ENCODE measurements at places on chromosomes 1 and 21. TPM values are rescaled to one million over a fixed set of nuclear protein-coding genes. Genes with fewer than 3 reads are reported as not detected.

GRCh38 chr21:44351535-44352252, 1.7 kb upstream of the TRPM2 start:
- H3K36me3 ChIP-seq, result no peaks in the 10 kb centered on the region
- peaks cover 9% of the 10 kb centered on the region for H3K27me3 ChIP-seq
- no peak overlapping the region for H3K4me3 ChIP-seq

GRCh38 chr1:119632103-119632490, 16.0 kb downstream of the ZNF697 start:
- no peak for DNase-seq
- peaks cover 6% of the 10 kb centered on the region for H3K36me3 ChIP-seq
- H3K27ac ChIP-seq, result no peak overlapping the region

DNA sequence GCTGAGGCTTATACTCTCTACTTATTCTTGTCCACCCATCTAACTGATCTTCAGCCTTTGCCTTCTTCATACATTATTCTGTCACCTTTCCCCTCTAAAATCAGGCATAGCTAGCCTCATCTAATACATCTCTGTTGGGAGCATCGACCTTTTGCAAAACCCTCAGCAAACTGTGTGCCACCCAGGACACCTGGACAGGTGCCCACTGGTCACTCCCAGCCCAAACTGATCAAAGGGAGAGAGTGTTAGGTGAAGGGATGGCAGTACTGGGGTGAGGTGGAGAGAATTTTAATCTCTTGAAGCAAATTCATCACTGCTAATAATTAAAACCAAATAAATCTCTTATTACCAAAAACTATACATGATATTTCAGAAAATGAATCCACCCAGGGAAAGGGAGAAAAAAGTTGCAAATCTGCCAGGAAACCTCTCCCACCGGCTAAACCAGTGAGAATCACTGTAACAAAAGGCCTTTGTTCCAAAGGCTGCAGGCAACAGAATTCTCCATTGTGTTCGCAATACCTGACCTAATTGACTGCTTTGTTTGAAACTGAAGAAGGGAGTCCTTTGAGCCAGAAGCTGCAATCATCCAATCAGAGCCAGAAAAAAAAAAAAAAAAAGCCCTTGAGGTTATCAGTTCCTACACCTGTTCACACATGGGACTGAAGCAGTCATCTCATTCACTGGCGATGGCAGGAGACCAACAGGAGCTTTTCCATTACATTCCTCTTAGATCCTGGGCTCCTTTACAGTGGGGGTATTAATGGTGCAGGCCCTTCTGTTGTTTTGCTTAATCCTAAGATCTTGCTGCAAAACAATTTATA, 172.6 kb downstream of the APP start:
- peaks cover 42% of the 10 kb centered on the region for H3K36me3 ChIP-seq
- H3K27me3 ChIP-seq, result no peaks in the 10 kb centered on the region
- peaks cover 3% of the 10 kb centered on the region for H3K4me1 ChIP-seq
- no peak overlapping the region for H3K27ac ChIP-seq
- no peak for DNase-seq

- no peak overlapping the region for H3K27ac ChIP-seq
- no peak overlapping the region for H3K4me3 ChIP-seq
- H3K27me3 ChIP-seq, result no peaks in the 10 kb centered on the region
- H3K4me1 ChIP-seq, result no peaks in the 10 kb centered on the region
- no peak for DNase-seq
- no peaks in the 10 kb centered on the region for H3K36me3 ChIP-seq
Observed at GRCh38 chr1:236342403-236343245, 51.5 kb upstream of the EDARADD start.

DNA sequence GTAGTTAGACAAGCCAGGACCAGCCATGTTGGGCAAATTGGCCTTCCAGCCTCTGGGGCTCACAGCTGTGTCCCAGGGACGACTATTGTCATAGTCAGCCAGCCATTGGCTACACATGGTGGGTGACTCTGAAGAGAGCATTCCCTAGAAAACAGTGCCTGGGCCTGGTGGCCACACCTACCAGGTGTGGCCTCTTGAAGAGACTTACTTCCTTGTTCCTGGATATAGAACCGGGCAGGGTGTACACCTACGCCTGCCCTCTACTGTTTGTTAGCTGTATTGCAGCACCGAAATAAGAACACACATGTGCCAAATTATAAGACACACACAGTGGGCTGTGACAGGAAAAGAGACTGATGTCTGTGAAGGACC, 134.6 kb upstream of the ARHGEF16 start:
- H3K4me1 ChIP-seq, result peaks cover 13% of the 10 kb centered on the region
- no peak overlapping the region for H3K27ac ChIP-seq
- no peak for DNase-seq
- H3K4me3 ChIP-seq, result no peak overlapping the region

GRCh38 chr1:167651161-167651693, 21.2 kb downstream of the RCSD1 start:
- peaks cover 10% of the 10 kb centered on the region for H3K27me3 ChIP-seq
- H3K4me3 ChIP-seq, result no peak overlapping the region
- DNase-seq, result no peak
- H3K4me1 ChIP-seq, result peaks cover 3% of the 10 kb centered on the region
- H3K27ac ChIP-seq, result no peak overlapping the region

DNA sequence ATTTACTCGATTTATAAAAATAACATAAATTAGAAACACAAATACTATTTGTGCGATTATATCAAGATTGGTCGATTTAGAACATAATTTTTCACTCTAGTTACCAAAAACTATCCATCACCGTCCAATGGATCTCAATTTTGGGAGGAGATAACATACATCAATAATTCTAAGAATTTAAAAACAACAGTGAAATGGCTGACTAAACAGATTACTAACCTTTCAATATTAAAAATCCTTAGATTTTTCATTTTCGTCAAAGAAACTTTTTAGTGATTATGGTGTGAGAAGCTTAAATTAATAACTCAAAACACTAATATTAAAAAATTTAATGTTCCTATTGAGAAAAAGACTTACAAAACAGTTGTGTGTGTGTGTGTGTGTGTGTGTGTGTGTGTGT, 75.1 kb upstream of the RBM34 start:
- H3K4me1 ChIP-seq, result peaks cover 11% of the 10 kb centered on the region
- H3K27ac ChIP-seq, result no peak overlapping the region
- peaks cover 41% of the 10 kb centered on the region for H3K36me3 ChIP-seq
- no peaks in the 10 kb centered on the region for H3K27me3 ChIP-seq
- DNase-seq, result no peak

- peaks cover 3% of the 10 kb centered on the region for H3K27me3 ChIP-seq
- H3K36me3 ChIP-seq, result no peaks in the 10 kb centered on the region
- H3K4me1 ChIP-seq, result peaks cover 30% of the 10 kb centered on the region
- no peak overlapping the region for H3K27ac ChIP-seq
Observed at GRCh38 chr1:41678111-41678878, 193.8 kb upstream of the EDN2 start.

DNA sequence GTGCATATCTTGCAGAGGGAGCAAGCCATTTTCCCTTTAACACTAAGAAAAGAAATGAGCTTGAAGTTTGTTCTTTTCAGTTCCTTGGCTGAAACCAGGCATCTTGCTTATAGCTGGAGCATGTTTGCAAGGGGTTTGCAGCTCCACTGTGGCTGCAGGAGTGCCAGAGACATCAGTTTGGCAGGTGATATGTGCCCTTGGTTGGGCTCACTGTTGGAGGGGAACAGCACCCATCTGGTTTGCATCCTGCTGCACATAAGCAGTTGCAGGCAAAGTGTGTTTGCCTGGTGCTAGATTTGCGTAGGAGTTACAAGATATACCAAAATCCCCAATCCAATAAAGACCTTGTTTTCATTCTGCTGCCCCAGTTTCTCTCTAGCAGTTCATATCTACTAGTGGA, 47.8 kb upstream of the IKBKE start:
- H3K27me3 ChIP-seq, result no peaks in the 10 kb centered on the region
- peaks cover 7% of the 10 kb centered on the region for H3K4me1 ChIP-seq
- no peak overlapping the region for H3K27ac ChIP-seq
- H3K4me3 ChIP-seq, result no peak overlapping the region
- DNase-seq, result no peak

DNA sequence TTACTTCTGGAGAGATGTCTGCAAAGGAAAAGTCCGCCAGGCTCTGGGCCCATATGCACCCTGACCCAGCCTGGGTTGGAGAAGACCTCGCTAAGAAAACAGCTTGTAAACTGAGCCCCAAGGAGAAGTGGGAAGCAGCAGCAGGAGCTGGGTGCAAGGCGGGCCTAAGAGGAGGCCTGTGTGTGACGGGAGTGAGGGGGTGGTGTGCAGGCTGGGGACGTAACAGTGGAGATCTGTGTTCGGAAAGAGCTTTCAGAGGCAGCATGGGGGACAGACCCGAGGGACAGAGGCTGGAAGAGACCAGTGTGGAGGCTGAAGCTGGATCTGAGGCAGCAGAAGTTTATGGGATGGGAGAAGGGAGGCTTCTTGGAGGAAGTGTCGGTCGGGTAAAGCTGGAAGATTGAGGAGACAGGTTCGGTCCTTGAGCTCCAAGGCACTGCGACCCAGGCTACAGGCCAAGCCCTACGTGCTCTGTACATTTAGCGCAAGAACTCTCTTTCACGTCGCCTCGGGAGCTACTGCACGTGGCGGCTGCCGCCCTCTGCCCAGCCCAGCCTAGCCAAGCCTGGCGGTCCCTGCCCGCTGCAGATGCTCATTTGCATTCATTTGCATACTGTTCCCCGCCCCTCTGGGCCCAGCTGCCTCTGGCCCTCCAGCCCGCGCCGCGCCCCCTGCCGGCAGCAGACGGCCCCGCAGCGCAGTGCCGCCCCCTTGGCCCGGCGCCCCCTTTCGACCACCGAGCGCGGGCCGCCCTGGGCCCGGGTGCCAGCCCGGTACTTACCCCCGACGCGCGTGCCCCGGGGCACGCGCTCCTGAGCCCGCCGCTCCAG, 6.3 kb downstream of the HPCA start:
- no peak for DNase-seq
- H3K27ac ChIP-seq, result no peak overlapping the region
- H3K27me3 ChIP-seq, result peaks cover 39% of the 10 kb centered on the region
- H3K4me1 ChIP-seq, result peaks cover 13% of the 10 kb centered on the region
- H3K36me3 ChIP-seq, result no peaks in the 10 kb centered on the region
- peak overlapping the region; percentile 73 for H3K4me3 ChIP-seq

- no peak for DNase-seq
- no peaks in the 10 kb centered on the region for H3K36me3 ChIP-seq
- no peak overlapping the region for H3K4me3 ChIP-seq
- peaks cover 42% of the 10 kb centered on the region for H3K4me1 ChIP-seq
- H3K27ac ChIP-seq, result no peak overlapping the region
- H3K27me3 ChIP-seq, result no peaks in the 10 kb centered on the region
Observed at GRCh38 chr21:34557261-34557660, 45.3 kb upstream of the KCNE1 start.

- peak overlapping the region; percentile 44 for H3K27ac ChIP-seq
- no peak overlapping the region for H3K4me3 ChIP-seq
- no peaks in the 10 kb centered on the region for H3K36me3 ChIP-seq
Observed at GRCh38 chr21:41142051-41142795, 25.7 kb upstream of the BACE2 start.

DNA sequence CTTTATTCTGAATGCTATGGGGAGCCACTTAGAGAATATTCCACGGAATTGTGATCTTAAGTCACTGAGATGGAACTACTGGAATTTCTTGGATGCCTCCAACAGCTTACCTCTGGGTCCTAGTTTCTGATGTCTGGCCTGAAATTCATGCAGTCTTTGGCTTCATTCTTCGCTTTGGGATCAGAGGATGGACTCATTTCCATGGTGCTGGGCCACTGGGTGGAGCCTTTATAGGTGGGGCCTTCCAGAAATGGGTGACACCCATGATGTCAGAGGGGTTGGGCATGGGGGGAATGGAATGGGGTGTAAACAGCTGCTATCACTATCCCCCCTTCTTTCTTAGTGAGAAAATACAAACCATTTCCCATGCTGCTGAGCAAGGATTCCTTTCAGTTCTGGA, 73.7 kb upstream of the FGGY start:
- no peaks in the 10 kb centered on the region for H3K36me3 ChIP-seq
- peaks cover 13% of the 10 kb centered on the region for H3K4me1 ChIP-seq
- no peak overlapping the region for H3K27ac ChIP-seq
- no peak for DNase-seq

DNA sequence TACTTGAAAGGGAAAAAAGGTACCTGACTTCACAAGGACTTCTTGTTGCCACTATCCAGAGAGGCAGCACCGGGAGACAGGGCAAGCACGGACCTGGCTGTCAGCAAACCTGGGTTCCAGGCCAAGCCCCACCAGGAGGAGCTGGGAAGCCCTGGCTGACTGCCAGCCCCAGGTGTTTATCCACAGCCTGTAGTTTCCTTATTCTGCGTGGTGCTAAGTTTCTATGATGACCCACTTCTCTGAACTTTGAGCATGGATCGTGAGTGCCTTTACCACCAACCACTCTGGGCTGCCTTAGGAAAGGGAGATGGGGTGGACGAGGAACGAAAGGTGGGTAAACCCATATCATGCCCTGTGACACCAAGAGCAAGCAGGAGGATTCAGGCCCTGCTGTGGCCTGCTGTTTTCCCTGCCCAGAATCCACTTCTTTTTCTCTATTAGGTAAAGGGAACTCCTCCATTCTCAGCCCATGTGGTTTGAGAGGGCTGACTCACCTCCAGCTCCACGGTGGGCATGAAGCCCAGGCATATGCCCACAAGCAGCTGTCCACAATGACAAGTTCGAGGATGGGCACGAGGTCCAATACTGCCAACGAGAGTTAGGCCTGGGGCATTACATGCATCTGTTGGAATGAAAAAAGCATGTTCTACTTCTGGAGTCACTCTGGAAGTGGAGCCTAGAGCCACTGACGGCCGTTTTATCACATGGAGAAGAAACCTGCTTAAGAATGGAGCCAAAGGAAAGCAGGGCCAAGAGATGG, 20.3 kb downstream of the TSPAN2 start:
- H3K27ac ChIP-seq, result no peak overlapping the region
- no peak for DNase-seq
- H3K27me3 ChIP-seq, result no peaks in the 10 kb centered on the region
- no peak overlapping the region for H3K4me3 ChIP-seq

- H3K4me3 ChIP-seq, result peak overlapping the region; percentile 70
- H3K4me1 ChIP-seq, result peaks cover 19% of the 10 kb centered on the region
- no peaks in the 10 kb centered on the region for H3K27me3 ChIP-seq
- DNase-seq, result no peak
Observed at GRCh38 chr1:25875856-25876692, 566 bp upstream of the PAQR7 start.

DNA sequence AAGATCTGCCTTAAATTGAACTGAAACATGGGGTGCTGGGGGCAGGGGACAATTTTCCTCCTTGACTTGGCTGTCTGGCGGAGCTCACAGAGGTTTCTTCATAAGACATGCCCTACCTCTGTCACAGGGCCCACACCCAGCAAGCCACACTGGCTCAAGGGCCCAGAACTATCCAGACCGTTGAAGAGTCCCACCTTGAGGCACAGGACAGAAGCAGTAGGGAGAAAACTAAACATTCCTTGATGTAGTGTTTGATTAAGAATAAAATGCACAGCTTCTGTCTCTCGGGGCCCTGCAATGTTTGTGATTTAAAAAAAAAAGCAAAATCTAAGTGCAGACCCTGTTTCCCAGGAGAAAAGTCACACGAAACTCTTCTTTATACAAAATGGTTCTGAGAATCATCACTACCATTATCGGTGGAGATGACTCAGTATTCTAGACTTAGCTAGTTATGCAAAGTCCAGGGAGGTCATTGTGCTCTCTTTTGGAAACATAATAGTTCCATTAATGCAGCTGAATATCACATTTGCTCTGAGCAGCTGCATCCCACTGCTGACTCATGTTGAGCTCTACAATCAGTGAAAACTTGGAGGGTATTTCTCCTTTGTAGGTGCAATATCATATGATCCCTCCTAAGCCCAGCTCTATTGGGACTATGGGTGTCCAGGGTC, 53.6 kb upstream of the DIRAS3 start:
- peaks cover 16% of the 10 kb centered on the region for H3K4me1 ChIP-seq
- H3K4me3 ChIP-seq, result no peak overlapping the region
- H3K27ac ChIP-seq, result peak overlapping the region; percentile 62
- DNase-seq, result no peak
- H3K36me3 ChIP-seq, result peaks cover 9% of the 10 kb centered on the region

SUSD4 gene
- not detected for total RNA-seq

MATN1 gene
- total RNA-seq, result 0.39 TPM

ARHGAP30 gene
- total RNA-seq, result not detected

PDZK1IP1 gene
- total RNA-seq, result not detected

CFAP74 gene
- total RNA-seq, result not detected

NLRP3 gene
- total RNA-seq, result 0.16 TPM

LAD1 gene
- 0.16 TPM for total RNA-seq

All from osteocyte (in vitro differentiated cells).